HT-29 (cell line): ENCODE measurements at places on chromosomes 7 and 10. TPM values are rescaled to one million over a fixed set of nuclear protein-coding genes. Genes with fewer than 3 reads are reported as not detected.
A peak's percentile ranks its signal among the peaks of the same experiment; 100 is the strongest.

HILPDA gene
- 23.5 and 27.8 TPM in 2 replicates for total RNA-seq

GRCh38 chr10:60182691-60183090 is 207.0 kb downstream of the ANK3 start:
- DNase-seq: no peak

DNAJB6 gene
- 43.8 and 48.2 TPM in 2 replicates for total RNA-seq

GRCh38 chr10:62850646-62851045 is 34.5 kb upstream of the EGR2 start:
- DNase-seq: no peak

DNA sequence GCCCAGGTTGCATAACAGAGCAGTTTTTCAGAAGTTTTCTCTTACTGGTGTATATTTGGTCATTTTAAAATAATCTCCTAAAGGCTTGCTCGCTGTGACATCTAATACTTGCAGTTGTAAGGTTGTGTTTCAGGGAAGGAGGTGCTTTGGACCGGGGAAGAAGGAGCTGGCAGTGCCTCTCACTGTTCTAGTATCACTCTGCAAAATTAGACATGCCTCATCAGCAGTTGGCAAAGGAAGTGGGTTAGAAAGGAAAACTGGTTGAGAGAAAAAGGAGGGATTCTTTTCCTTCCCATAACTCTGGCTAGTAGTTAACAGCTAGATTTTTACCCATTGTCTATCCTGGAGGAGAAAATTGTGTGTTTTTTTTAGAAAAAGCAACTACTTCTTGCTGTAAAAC is 34.8 kb downstream of the CUL1 start:
- DNase-seq: no peak

GRCh38 chr10:107915215-107915610 is 750.7 kb upstream of the SORCS1 start:
- no peak for DNase-seq

GRCh38 chr10:74760086-74760979 is 66.1 kb upstream of the KAT6B start:
- no peak for DNase-seq

GRCh38 chr7:73742753-73743641 is 4.4 kb upstream of the ABHD11 start:
- peak; percentile 100 for DNase-seq

- DNase-seq: no peak
These were observed 347.4 kb downstream of the RPS24 start for GRCh38 chr10:78381107-78381506.

GRCh38 chr7:94294471-94295131 is 100.1 kb upstream of the COL1A2 start:
- DNase-seq: no peak

EIF4H gene
- 295 and 297 TPM in 2 replicates for total RNA-seq

DNA sequence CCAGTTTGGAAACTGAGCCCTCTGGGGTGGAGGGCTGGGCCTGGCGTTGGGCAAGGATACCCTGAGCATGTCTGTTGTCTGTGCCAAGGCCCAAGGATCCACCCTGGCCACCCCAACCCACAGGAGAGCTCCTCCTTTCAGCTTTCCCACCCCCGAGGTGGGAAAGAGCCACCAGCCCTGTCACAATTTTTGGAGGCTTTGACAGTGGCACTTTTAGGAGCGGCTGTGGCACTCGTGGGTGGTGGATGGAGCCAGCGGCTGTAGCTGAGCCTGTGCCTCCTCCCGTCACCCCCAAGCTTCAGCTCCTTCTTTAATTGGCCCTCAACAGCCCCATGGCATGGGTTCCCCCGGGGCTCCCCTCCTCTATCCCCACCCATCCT is 18.2 kb upstream of the ZNF862 start:
- no peak for DNase-seq
